ENCODE measurements at places on chromosomes 12 and 14. TPM values are rescaled to one million over a fixed set of nuclear protein-coding genes. Genes with fewer than 3 reads are reported as not detected.

DNA sequence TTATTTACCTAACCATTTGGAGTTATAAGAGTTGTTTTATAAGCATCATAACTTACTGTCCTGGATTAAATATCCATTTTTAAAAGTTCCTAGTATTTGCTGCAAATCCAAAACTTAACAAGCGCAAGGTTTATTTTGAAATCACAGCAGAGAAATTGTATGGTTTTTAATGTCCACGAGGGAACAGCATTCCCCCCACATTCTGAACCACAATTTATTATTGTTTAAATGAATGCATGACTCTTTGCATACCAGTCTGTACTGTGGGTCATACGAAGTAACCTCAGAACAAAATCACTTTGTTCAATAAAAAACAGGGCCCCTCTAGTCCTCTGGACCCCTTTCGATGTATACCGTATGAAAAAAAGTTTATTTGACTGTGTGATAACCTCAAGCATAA is 75.9 kb downstream of the DACT1 start:
- no peaks in the 10 kb centered on the region for H3K36me3 ChIP-seq
- no peaks in the 10 kb centered on the region for H3K4me1 ChIP-seq
- H3K4me3 ChIP-seq = no peak overlapping the region
- H3K27me3 ChIP-seq = no peaks in the 10 kb centered on the region
- H3K27ac ChIP-seq = no peak overlapping the region

BCL2L14 gene
- 14.0 TPM for total RNA-seq

GPR162 gene
- total RNA-seq = 4.3 TPM

- no peaks in the 10 kb centered on the region for H3K4me1 ChIP-seq
- no peaks in the 10 kb centered on the region for H3K36me3 ChIP-seq
- no peaks in the 10 kb centered on the region for H3K27me3 ChIP-seq
- no peak for DNase-seq
- H3K4me3 ChIP-seq = no peak overlapping the region
These were observed 12.9 kb upstream of the MSI1 start for GRCh38 chr12:120381752-120382419.

SOX5 gene
- total RNA-seq = 3.7 TPM

DNA sequence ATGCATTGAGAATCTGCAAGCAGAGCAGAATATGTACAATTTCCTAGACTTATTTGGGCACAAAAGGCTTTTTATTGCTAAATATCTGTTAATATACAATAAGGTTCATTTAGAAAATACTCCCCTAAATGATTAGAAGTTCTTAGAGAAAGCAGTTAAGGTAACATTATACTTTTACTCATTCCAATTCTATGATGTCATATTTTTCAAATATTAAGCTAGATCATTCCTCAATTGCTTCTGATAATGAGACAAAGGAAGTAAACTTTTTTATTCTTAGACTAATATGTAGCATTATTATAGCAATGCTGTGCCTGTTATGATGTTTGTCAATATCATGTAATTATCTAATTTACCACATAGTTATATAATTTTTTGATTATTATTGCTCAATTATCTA is 447.0 kb downstream of the SLC16A7 start:
- H3K4me1 ChIP-seq = no peaks in the 10 kb centered on the region
- no peak overlapping the region for H3K27ac ChIP-seq
- no peak overlapping the region for H3K4me3 ChIP-seq
- H3K36me3 ChIP-seq = no peaks in the 10 kb centered on the region

- H3K4me3 ChIP-seq = no peak overlapping the region
- no peak overlapping the region for H3K27ac ChIP-seq
- no peak for DNase-seq
- no peaks in the 10 kb centered on the region for H3K4me1 ChIP-seq
- no peaks in the 10 kb centered on the region for H3K36me3 ChIP-seq
- no peaks in the 10 kb centered on the region for H3K27me3 ChIP-seq
These were observed 26.9 kb upstream of the MYBPC1 start for GRCh38 chr12:101567918-101568317.

DNA sequence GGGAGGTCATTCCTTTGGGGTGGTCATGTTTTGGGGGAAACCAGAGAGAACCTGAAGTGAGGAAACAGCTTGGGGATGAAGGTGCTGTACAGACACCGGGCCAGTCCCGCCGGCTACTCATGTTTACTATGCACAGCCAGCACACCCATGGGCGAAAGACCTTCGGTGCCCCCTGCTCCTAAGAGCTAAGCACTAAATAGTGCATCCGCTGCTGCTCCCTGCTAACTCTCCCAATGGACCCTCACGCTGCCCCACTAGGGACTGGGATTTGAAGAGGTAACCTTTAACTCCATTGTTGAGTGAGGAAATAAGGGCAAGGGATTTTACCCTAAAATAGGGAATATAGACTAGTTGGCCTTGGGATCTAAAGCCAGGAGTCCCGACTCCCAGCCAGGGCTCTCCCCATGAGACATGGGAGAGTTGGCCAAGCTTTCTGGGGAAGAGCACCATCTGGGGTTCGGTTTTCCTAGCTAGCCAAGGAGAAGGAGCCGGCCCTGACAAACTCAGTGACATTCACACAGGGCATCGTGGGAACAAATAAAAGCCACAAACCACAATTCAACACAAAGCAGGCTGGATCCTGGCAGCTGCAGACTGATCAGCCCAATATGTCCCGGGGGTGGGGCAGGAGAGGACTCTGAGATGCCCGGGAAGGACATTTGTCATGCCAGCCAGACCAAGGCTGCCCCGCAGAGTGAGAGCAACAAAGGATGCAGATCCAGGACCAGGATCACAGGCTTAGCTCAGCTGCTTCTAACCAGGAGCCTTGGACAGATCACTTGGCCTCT is 91.7 kb downstream of the SINHCAF start:
- no peaks in the 10 kb centered on the region for H3K4me1 ChIP-seq
- H3K4me3 ChIP-seq = no peak overlapping the region
- no peaks in the 10 kb centered on the region for H3K27me3 ChIP-seq
- no peak for DNase-seq

CEBPE gene
- not detected for total RNA-seq

TAS2R8 gene
- total RNA-seq = not detected

DNA sequence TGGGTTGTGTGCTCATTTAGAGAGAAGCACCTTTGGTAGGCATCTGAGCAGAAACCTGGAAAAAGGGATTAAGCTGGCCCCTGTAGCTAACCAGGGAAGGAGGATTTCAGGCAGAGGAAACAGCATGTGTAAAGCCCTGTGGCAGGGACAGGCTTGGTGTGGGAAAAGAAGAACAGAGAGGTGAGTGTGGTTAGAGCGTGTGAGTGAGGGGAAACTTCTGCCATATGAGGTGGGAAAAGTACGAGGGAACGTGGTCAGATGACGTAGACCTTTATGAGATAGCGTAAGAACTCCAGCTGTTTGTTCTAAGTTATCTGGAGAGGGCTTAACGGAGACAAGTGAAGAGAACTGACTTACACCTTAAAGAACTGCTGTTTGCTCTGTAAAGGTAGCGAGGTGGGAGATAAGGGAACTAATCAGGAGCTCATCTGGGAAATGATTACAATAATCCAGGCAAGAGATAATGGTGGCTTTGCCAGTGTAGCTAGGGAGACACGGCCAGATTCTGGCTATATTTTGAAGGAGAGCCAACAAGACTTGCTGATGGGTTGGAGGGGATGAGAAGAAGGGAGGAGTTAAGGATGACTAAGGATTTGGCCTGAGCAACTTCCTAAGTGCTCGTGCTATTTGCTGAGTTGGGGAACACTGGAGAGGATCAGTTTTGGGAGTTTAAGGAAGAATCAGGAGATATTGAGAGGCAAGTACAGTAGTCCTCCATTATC is 234.0 kb downstream of the ETNK1 start:
- no peaks in the 10 kb centered on the region for H3K36me3 ChIP-seq
- no peak overlapping the region for H3K27ac ChIP-seq
- DNase-seq = no peak
- no peak overlapping the region for H3K4me3 ChIP-seq

GRCh38 chr14:30143627-30144026 is 216.0 kb upstream of the PRKD1 start:
- no peak overlapping the region for H3K4me3 ChIP-seq
- H3K4me1 ChIP-seq = no peaks in the 10 kb centered on the region
- H3K27me3 ChIP-seq = no peaks in the 10 kb centered on the region

SSPN gene
- 17.0 TPM for total RNA-seq

DNA sequence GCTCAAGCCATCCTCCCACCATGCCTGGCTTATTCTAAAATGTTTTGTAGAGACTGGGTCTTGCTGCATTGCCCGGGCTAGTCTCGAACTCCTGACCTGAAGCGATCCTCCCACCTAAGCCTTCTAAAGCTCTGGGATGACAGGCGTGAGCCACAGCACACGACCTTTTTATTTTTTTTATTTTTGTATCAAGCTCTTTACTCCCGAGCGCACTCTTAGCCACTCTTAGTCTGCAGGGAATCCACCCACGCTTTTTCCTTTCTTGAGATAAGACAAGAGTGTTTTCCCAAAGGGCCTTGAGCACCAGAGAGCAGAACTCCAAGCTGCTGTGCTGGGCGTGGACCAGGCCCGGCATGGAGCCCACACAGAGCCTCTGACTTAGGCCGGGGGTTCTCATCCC is 23.4 kb downstream of the MAP1LC3B2 start:
- no peaks in the 10 kb centered on the region for H3K27me3 ChIP-seq
- DNase-seq = no peak
- no peak overlapping the region for H3K4me3 ChIP-seq
- H3K27ac ChIP-seq = no peak overlapping the region

TAS2R7 gene
- not detected for total RNA-seq

- no peaks in the 10 kb centered on the region for H3K4me1 ChIP-seq
- no peak overlapping the region for H3K4me3 ChIP-seq
- no peaks in the 10 kb centered on the region for H3K36me3 ChIP-seq
- no peak overlapping the region for H3K27ac ChIP-seq
These were observed 385.9 kb downstream of the BMP4 start for GRCh38 chr14:53570411-53571387.

GRCh38 chr12:123031171-123031845 is 50.8 kb downstream of the ARL6IP4 start:
- DNase-seq = no peak
- no peak overlapping the region for H3K27ac ChIP-seq
- no peaks in the 10 kb centered on the region for H3K27me3 ChIP-seq
- H3K4me1 ChIP-seq = no peaks in the 10 kb centered on the region
- no peak overlapping the region for H3K4me3 ChIP-seq
- H3K36me3 ChIP-seq = no peaks in the 10 kb centered on the region

GRCh38 chr12:125262851-125263250 is 197.6 kb downstream of the AACS start:
- no peaks in the 10 kb centered on the region for H3K27me3 ChIP-seq
- no peaks in the 10 kb centered on the region for H3K36me3 ChIP-seq
- DNase-seq = no peak
- H3K4me1 ChIP-seq = no peaks in the 10 kb centered on the region

DNA sequence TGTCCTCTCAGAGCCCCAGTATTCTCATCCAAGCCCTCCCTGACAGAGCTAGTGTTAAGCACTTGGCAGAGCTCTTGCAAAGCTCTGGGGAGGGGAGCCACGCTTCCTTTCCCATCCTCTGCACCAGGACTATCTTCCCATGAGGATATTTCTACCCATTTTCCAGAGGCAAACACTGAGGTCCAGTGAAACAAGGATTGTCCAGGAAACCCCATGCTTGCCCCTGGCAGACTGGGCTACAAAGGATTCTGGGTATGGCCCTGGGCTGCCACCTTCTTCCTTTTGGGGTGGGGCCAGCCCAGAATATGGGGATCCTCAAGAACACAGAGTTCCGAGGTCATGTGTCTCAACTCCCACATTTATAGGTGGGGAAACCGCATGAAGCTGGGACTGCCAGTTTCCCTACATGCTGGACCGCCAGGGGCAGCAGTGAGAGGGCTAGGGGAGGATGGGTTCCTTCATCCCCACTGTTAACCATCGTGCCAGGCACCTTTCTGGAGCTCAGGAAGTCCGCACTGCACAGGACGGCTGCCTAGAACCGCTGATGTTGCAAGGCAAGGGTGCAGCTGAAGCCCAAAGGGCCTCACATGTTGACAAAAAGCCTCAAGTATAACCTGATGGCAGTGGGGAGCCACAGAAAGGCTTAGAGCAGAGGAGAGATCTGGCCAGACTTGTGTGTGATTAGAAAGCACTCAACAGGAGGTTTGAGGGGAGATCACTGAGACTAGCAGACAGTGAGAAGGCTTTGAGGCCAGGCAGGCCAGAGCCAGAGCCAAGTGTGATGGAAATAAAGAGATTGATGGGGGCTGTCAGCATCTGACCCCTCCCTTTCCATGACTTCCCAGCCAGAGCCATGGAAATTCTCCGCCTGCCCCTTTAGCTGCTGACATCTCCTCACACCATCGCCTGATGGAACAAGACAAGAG is 5.5 kb upstream of the CCDC85C start:
- H3K27ac ChIP-seq = no peak overlapping the region
- H3K27me3 ChIP-seq = no peaks in the 10 kb centered on the region
- DNase-seq = no peak
- no peaks in the 10 kb centered on the region for H3K4me1 ChIP-seq
- no peak overlapping the region for H3K4me3 ChIP-seq

GRCh38 chr12:79858518-79858917 is 76.4 kb downstream of the PPP1R12A start:
- DNase-seq = no peak
- H3K36me3 ChIP-seq = no peaks in the 10 kb centered on the region
- no peak overlapping the region for H3K27ac ChIP-seq
- no peaks in the 10 kb centered on the region for H3K4me1 ChIP-seq
- no peaks in the 10 kb centered on the region for H3K27me3 ChIP-seq

DNA sequence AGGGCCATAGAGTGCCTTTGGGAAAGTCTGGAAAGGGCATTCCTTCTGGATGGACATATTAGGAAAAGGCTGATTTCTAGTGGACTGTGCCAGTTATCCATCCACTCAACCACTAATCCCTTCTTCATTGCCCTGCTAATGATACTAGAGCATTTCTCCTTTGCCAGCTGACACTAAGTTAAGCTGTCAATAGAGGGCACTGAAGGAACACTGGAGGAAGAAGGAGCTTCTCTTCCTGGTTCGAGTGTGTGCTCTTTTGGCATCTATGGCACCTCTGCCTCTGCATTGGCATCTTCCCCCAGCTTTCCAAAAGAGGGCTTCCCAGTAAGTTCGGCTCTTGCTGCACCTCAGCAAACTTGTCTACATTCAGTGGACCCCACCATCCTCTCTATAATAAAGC is 165.4 kb downstream of the DERA start:
- DNase-seq = no peak
- H3K27me3 ChIP-seq = no peaks in the 10 kb centered on the region
- H3K27ac ChIP-seq = no peak overlapping the region
- H3K4me3 ChIP-seq = no peak overlapping the region
- no peaks in the 10 kb centered on the region for H3K36me3 ChIP-seq
- no peaks in the 10 kb centered on the region for H3K4me1 ChIP-seq

TAS2R9 gene
- not detected for total RNA-seq

DNA sequence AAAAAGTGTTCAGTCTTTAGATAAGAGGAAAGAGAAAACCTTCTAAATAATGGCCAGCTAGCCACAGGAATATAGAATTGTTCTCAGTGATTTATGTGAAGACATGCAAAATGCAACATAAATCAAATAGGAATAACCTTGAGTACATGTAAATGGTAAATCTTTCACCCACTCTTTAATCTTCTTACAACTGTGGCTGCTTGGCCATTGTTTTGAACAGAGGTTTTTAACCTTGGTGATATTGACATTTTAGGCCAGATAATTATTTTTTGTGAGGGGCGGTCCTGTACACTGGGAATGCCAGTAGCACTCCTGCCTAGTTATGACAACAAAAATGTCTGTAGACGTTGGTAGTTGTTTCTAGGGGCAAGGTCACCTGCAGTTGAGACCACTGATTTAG is 479.9 kb upstream of the NOVA1 start:
- no peaks in the 10 kb centered on the region for H3K27me3 ChIP-seq
- no peak for DNase-seq
- no peak overlapping the region for H3K4me3 ChIP-seq
- no peak overlapping the region for H3K27ac ChIP-seq
- no peaks in the 10 kb centered on the region for H3K4me1 ChIP-seq

GRCh38 chr12:79938843-79939242 is 3.9 kb upstream of the PPP1R12A start:
- H3K4me3 ChIP-seq = no peak overlapping the region
- H3K27ac ChIP-seq = no peak overlapping the region
- no peaks in the 10 kb centered on the region for H3K36me3 ChIP-seq
- no peaks in the 10 kb centered on the region for H3K4me1 ChIP-seq

Measured in prostate gland (tissue), 2 donors.